C1 segment of cervical spinal cord (tissue), 14 donors: ENCODE measurements at places on chromosomes 6 and 20.

GRCh38 chr6:106063448-106063850, 22.7 kb upstream of the PRDM1 start:
- no peak for DNase-seq

DNA sequence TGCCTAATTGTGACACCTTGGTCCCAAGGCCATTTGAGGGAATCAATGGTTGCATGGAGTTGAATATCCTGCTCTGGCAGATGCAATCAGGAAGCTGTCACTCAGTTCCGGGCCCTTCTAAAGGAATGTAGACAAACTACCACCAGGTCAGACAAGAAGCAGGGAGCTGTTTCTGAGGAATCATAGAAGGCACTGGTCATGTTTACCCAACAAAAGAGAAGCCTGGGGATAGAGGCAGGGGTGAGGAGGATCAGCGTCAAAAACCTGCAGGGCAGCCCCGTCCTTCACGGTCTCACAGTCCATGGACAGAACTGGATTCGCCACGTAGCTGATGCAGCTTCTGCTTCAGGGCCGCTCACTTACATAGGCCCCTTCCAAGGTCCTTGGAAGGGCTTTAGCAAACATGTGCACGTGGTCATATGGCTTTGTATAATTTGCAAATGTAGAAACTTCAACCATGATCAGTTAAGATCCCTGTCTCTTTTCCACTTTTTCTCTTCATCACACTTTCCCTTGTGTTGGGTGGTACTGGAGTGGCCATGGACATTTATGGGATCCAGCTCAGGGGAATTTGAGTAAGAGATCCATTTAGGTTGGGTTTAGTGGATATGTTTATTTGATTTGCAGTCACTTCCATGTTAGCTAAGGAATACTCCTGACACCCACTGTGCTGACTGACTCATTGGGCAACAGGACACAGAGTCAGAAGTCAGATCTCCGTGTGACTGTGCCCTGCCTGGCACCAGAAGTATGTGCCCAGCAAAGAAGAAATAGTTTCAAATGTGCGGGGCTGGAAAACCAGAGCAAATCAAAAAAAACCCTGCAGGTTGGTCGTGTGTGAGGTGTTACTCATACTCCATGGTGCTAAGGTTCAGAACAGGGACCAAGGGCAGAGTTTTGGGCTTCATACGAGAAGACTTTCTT, 60.0 kb upstream of the ZFAND3 start:
- no peak for DNase-seq

DNA sequence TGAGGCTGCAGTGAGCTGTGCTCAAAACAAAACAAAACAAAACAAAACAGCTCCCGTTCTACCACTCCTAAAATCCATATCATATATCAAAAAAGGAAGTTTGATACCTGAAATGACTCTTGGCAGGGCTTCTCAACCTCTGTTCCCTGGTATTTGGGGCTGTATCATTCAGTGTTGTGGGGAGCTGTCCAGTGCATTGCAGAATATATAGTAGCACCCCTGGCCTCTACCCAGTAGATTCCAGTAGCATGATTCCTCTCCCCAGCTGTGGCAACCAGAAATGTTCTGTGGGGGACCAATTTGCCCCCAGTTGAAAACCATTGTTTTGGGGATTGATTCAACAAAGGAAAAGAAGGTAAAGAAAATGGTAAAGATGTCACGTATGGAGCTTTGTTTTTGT, 238.9 kb downstream of the PRL start:
- no peak for DNase-seq

GRCh38 chr20:57838670-57839151, 128.9 kb upstream of the PMEPA1 start:
- no peak for DNase-seq

DNA sequence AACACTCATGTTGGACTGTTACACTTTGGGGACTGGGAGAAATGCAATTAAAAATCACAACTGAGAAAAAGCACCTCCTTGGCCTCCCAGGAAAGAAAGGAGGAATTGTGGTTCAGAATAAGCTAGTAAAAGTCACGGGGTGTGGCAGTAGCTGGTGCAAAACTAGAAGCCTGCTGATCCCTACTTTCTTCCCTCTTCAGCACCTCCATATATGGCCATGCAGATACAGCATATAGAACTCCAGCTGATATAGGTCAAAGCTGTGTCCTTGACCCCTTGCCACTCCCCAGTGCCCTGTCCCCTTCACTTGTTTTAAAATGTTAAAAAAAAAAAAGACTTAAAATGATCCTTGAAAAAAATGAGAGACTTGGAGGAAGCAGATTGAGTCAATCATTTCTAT, 5.5 kb upstream of the FLRT3 start:
- no peak for DNase-seq

- no peak for DNase-seq
Observed at GRCh38 chr6:44088827-44089590, 38.2 kb downstream of the MRPL14 start.

DNA sequence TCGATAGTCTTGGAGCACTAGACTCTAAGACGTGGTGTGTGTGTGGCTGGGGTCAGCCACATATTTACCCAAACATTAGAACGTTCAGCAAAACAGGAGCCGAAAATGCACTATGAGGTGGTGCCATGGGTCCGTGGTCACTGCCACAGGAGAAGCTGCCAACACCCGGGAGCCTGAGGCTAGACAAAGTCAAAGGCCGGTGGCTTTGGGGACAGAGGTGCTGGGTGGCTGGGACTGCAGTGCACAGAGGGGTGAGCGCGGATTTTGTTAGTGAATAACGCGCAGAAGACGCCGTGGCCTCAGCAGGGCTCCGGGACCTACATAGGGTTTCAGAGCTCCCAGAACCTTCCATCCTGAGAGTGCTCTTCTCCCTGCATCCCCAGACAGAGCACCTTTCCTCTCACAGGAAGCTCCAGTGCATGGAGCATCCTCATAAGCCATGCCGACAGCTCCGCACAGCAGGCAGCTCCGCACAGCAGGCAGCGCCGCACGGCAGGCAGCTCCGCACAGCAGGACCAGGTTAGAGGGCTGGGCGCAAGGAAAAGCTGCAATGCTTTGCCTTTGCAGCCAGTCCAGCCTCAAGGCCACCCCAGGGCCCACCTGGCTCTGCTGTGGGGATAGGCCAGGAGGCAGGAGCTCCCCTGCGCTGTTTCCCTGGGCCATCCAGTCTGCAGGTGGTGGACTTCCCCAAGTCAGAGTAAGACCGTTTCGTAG, 304.1 kb downstream of the TAF4 start:
- no peak for DNase-seq

GRCh38 chr6:156413154-156413553, 364.0 kb upstream of the ARID1B start:
- no peak for DNase-seq

- no peak for DNase-seq
Observed at GRCh38 chr6:2820415-2820814, 21.2 kb downstream of the SERPINB1 start.

DNA sequence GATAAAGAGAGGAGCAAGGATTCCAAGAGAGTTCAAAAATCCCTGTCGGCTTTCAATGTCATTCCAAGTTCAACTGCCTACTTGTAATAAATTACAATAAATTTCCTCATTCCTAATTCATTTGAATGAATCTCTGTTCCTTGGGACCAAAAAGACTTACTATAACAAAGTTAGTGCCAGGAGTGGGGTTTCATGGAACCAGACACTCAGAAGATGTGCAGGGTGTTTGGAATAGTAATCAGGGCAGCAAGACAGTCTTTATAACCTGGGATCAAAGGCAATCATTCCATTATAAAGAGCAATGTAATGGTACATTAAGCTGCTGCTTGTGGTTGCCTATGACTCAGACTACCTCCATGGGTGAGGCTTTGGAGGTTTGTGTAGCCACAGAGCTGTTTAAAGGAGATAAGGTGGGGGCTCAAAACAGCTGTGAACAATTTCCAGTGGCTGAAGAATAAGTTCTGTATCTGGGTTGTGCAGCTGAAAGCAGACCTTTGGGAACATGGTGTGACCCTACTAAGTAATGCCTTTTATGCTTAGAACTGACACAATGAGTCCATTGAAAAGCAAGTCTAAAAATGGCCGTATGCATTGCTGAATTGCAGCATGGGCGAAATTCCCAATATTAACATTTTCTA, 159.9 kb downstream of the LINC00237 start:
- no peak for DNase-seq

GRCh38 chr6:28235912-28236452, 10.9 kb downstream of the ZSCAN9 start:
- DNase-seq = no peak

- DNase-seq = no peak
Observed at GRCh38 chr20:44656448-44656847, 4.9 kb upstream of the ADA start.

DNA sequence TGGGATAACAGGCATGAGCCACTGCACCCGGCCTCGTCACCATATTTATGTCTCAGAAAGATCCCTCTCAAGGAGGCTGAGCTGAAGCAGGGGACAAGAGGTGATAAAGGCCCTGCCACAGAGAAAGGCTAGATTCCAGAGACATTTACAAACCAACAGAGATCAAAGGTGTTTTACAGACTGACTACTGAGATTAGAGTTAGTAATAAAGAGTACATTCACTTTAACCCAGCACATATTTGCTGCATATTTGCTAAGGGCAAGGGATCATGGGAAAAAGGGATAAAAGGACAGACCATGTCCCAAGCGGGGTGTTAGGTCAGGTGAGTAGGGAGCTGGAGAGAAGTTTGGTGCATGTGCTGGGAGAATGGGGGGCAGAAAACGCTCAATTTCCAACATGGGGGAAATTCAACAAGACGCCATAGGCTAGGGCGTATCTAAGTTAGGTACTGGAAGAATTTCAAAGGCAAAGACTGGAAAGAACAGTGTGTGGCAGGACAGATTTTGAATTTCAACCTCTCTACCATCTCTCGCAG, 43.8 kb upstream of the SEC63 start:
- no peak for DNase-seq

GRCh38 chr6:155084431-155085123, 89.5 kb downstream of the TIAM2 start:
- no peak for DNase-seq

DNA sequence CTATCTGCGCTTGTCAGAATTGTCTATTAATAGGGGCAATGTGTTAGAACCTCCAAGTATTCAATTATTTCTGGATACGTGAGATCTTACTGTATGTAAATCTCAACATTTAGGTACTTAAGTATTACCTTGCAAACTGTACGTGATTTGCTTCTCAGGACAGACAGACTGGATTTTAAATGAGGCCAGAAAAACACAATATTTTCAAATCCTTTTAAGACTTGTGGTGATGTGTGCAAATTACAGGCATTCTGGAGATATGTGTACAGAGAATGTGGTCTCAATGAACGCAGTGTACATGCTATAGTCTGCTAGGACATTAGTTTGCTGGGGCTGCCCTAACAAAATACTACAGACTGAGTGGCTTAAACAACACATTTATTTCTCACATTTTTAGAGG, 16.9 kb downstream of the CCR6 start:
- no peak for DNase-seq

- DNase-seq = no peak
Observed at GRCh38 chr20:37276494-37277252, 12.8 kb upstream of the MANBAL start.

DNA sequence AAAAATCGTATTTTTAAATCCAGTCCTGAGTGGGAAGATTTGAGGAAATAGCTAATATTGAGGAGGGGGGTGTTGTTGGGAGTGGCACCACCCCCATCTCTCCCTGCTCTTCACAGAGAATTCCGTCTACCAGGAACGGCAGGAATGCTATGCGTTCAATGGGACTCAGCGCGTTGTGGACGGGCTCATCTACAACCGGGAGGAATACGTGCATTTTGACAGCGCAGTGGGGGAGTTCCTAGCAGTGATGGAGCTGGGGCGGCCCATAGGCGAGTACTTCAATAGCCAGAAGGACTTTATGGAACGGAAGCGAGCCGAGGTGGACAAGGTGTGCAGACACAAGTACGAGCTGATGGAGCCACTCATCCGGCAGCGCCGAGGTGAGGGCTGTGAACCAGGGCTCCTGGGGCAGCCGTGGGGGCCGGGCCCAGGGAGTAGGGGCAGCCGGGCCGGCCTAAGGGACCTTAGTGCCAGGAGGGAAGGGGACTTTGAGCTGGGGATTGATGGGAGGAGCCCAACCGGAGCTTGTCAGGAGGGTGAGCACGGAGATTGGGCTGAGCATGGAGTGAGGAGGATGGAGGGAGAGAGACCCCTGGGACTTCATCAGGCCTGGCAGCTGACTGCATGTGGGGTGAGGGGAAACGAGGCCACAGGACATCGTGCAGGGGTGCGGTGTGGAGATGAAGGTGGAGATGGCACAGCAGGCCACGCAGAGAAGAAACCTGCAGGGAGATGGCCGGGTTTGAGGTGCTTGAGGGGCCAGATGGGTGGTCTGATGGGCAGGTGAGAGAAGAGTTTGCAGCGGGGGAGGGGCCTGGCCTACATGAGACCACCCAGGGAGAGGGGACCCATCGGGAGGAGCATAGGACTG, 41.3 kb downstream of the HLA-DPB1 start:
- DNase-seq = no peak

DNA sequence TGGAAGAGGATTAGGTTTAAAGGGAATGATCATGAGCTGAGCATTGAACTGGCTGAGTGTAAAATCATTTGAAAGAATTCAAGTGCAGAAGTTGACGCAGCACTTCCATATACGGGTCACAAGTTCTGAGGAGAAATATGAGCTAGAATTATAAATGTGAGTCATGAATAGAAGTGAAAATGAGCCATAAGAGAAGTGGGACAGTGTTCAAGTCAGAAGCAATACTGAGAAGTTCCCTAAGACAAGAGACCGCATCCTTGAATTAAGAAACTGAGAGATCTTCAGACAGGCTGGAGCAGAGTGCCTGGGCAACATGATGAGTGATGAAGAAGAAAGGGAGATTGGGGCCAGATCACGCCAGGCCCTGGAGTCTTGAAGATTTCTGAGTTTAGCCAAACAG, 209.7 kb downstream of the TBX18 start:
- DNase-seq = no peak

GRCh38 chr6:170555305-170555704, 1.1 kb downstream of the TBP start:
- DNase-seq = no peak

DNA sequence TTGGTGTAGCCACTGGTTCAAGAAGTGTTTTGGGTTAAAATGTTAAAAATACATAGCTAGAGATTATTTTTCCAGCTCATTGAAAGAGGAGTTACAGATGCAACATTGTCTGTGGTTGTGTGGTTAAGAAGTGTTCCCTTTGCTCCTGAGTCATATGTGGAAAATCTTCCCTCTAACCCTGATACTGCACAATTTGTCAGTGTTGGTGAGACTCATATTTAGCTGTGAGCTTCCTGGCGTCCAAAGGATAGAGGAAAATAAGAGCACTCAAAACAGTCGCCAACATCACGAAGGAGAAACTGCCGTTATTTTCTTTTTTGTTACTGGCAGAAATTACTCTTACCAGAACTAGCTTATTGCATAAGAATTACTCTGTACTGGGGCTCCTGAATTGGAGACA, 250.4 kb downstream of the CDH4 start:
- DNase-seq = no peak

GRCh38 chr6:35654883-35655282, 33.8 kb downstream of the FKBP5 start:
- no peak for DNase-seq

GRCh38 chr20:24165301-24166122, 176.9 kb upstream of the GGTLC1 start:
- DNase-seq = no peak

- no peak for DNase-seq
Observed at GRCh38 chr6:83711958-83712357, 3.1 kb upstream of the SNAP91 start.

GRCh38 chr20:24978513-24978912, 14.0 kb downstream of the APMAP start:
- DNase-seq = no peak

GRCh38 chr20:62704341-62704948, 4.2 kb upstream of the NTSR1 start:
- DNase-seq = no peak

- DNase-seq = no peak
Observed at GRCh38 chr6:33758815-33759216, 12.1 kb upstream of the IP6K3 start.
